Fibroblast of gingiva (primary cell): ENCODE measurements at places on chromosomes 11 and 22.

DNA sequence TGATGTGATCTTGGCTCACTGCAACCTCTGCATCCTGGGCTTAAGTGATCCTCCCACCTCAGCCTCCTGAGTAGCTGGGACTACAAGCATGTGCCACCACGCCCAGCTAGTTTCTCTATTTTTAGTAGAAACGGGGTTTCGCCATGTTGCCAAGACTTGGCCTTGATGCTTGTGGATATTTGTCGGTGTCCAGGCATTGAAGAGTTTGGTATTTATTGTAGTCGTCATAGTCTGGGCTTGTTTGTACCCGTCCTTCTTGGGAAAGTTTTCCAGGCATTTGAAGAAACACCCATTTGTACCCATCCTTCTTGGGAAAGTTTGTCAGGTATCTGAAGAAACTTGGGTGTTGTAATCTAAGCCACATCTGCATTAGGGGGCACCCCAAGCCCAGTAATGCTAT lies 28.7 kb downstream of the FCHSD2 start:
- DNase-seq: no peak

DNA sequence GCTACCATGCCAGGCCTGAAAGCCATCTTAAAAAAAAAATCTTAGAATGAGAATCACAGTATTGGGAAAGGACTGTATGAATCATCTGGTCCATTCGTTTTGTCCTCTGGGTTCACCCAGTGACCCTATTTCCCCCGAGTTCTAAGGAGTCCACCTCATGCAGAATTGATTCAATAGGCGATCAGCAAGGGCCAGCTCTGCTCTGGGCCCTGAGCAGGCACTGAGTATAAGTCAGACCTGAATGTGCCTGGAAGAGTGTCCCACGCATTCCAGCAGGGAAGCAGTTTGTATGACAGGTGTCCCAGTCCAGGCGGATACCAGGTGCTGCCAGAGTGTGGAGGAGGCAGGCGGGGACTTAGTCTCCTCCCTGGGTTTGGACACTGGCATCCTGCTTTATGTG lies 883 bp upstream of the HMOX1 start:
- peak; percentile 44 for DNase-seq

DNA sequence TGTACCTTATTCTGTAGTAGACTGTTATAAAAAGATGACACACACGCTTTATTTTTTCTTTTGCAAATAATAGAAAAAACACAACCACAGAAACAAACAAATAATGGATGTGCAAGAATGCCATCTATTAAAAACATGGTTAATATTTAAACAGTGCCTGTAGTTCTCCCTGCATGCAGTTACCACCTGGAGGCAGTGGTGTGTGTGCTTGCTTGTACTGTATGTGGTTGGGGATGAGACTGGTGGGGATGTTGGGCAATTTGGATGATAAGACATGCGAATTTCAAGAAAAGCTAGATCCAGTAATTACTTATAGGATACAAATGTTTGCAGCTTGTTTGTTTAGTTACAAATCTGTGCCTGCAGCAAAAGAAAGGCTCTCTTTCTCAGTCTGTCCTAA lies 3.6 kb downstream of the C11orf87 start:
- no peak for DNase-seq

GRCh38 chr11:112554586-112554985 lies 293.9 kb upstream of the PLET1 start:
- no peak for DNase-seq

GRCh38 chr22:49355211-49355920 lies 472.3 kb downstream of the BRD1 start:
- DNase-seq: no peak

GRCh38 chr11:123316003-123316402 lies 114.1 kb upstream of the GRAMD1B start:
- no peak for DNase-seq

DNA sequence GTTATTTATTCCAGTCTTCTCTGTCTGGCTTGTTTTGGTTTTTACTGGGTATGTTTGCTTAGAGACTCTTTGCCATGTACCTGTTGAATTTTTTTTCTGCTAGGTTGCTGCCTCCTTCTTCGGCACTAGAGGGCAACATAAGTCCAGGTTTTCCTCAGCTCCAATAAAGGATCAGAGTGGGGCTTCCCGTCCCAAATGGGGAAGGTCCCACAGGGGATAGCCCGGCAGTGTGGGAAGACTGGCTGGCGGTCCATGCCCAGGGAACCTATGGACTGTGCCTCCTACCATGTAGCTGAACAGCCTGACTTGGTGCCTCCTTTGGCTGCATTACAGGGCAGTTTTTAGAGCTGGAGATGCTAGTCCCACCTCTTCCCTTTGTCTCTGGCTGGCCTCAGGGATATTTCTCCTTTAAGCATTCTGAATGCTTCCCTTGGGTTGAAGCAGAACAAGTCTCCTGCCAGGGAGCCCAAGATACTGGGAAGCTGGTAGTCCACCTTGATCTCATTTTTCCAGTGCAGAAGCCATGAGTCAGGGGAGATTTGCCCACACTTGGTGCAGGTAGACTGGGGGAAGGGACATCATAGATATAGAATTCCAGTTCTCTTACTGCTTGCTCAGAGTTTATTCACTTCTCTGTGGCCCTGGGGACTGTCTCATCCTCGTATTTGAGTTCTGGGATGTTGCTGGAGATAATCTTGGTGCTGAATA lies 60.2 kb downstream of the BRD1 start:
- DNase-seq: peak; percentile 38

- no peak for DNase-seq
These were observed 1376.1 kb upstream of the TENM4 start for GRCh38 chr11:80816966-80817365.

DNA sequence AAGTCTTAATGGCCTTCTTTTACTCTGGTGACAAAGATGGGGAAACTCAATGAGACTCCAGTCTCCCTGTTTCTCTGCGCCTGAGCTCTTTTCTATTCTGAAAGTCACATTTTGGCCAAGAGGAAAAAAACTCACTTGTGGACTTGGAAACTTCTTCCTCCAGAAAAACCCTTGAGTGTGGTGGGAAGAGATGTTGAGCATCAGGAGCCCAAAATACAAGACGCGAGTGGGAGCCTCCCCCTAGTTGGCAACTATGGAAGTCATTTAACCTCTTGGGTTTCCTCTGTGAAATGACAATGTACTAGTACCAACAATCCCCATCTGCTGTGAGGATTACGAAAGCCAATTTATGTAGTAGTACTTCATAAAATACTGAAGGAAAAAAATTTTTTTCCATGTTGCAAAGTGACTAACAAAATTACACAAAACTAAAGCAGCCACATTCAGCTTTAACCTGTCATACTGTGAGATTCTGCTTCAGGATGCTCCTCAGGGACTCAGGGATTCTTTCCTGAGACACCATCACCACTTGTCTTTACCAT lies 524 bp upstream of the SLC25A17 start:
- peak; percentile 46 for DNase-seq

DNA sequence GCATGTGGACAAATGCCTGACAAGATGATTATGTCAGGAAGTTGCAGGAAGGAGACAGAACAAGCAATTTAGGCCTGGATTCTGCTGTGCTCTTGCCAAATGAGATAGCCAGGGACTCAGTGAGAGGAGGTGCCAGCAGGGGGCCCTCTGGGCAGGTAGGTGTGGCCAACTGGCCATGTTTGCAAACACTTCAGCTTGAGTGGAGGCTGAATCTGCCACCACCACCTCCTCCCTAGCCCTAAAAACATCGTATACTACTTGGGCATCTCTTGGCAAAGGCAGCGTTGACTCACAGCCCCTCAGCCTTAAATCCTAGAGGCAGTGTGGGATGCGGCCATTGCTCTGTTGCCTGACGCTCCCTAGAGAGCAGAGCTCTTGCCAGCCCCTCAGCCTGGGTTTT lies 95.1 kb upstream of the PLET1 start:
- peak; percentile 11 for DNase-seq

DNA sequence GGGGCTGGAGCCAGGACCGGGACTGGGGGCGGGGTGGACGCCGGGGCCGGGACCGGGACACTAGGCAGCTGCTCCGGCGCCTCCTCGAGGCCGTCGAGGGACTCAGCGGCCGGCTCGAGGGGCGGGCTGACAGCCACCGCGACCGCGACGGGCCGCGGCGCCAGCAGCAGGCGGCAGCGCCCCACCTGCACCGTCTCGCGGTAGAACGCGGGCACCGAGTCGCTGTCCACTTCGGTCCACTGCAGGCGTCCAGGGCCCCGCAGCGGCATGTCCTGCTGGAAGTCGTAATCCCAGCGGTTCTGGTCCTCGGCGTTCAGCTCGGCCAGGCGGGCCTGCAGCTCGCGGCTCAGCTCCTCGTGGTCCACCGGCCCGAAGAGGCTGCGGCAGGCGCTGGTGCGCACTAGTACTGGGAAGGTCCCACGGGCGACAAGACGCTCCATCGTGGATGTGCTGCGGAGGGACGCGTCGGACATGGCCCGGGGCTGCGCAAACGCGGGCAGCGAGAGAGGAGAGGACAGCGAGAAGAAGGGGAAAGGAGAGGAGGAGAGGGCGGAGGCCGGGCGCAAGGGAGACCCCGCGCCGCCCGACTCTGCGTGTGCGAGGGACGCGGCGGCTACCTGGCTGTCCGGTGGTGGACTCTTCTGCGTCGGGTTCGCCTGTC lies 428 bp downstream of the CDKN1C start:
- peak; percentile 38 for DNase-seq

- DNase-seq: no peak
These were observed 7.3 kb upstream of the TP53I11 start for GRCh38 chr11:44957776-44958564.

GRCh38 chr22:32016081-32016480 lies 27.0 kb upstream of the SLC5A1 start:
- no peak for DNase-seq

DNA sequence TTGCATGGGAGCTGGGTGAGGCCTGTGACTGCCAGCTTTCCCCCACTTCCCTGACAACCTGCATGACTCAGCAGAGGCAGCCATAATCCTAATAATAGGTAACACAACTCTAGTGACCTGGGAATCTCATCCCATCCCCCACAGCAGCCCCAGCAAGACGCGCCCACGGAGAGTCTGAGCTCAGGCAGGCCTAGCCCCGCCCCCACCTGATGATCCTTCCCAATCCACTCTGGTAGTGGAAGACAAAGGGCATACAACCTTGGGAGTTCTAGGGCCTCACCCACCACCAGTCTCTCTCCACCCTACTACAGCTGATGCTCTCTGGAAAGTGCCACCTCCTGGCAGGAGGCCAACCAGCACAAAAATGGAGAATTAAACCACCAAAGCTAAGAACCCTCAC lies 60.3 kb downstream of the CWF19L2 start:
- DNase-seq: no peak

- no peak for DNase-seq
These were observed 30.5 kb downstream of the LMO2 start for GRCh38 chr11:33861386-33861785.
